Colonic mucosa (tissue), 4 donors: ENCODE measurements at places on chromosomes 11 and 22.

- no peak for DNase-seq
Observed at GRCh38 chr11:23288003-23288783, 427.9 kb upstream of the CCDC179 start.

DNA sequence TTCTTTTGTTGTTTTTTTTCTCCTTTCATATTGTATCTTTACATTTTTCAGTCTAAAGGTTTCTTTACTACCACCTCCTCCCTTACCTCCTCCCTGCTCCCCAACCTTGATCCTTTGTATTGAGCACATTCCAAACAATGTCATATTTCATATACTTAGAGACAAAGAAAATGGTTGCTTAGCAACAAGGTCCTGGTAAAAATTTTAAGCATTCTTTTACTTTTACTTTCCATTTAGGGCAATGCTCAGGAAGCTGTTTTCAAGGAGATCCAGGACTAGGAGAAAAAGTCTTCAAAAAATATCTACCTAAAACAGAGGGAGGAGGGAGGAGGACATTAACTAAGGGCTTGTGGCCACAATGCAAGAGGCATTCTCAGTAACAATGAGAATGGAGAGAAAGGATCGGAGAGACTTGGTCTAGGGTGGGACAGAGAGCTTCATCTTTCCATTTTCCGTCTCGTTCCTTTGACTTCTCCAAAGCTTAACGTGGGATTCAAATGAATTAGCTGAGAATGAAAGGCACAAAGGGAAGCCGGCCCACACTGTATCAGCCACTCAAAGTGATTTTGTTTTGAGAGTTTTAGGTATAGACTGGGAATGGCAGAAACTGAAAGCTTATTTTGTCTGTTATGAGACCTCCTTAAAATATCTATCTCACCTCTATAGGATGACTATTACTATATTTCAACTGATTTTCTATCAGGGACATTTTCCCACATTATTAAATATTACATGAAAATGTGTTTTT lies 455.7 kb downstream of the RAB38 start:
- no peak for DNase-seq

DNA sequence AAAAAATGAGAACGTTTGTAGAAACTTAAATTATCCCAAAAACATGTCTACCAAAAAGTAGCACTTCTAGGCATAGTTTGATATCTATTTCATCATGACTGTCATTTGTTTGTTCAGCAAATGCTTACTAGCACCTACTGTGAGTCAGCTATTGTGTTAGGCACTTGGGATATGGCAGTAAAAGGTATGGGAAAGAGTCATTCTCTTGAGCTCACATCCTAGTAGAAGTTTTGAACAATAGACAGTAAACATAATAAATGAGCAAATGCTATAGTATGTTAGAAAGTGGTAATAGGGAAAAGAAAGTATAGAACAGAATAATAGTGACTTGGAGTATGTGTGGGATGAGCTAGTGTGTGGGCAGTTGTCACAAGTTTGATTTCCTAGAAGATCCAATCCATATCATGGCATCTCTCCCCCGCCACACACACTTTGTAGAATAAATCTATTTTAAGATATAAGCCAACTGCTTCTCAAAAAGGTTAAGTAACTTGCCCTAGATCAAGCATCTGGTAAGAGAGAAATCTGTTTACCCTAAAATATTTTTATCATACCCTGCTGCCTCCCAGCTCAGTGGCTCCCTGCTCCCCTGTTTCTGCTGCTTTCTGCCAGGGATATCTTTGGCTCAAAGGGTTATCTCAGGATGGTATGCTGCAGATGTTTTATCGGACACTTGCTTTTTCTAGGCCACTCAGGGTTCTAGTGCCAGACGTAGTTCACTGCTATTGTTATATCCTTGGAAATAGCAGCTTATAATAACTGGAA lies 129.7 kb downstream of the NCAM1 start:
- no peak for DNase-seq

GRCh38 chr11:122159173-122159721 lies 43.2 kb upstream of the BLID start:
- no peak for DNase-seq

DNA sequence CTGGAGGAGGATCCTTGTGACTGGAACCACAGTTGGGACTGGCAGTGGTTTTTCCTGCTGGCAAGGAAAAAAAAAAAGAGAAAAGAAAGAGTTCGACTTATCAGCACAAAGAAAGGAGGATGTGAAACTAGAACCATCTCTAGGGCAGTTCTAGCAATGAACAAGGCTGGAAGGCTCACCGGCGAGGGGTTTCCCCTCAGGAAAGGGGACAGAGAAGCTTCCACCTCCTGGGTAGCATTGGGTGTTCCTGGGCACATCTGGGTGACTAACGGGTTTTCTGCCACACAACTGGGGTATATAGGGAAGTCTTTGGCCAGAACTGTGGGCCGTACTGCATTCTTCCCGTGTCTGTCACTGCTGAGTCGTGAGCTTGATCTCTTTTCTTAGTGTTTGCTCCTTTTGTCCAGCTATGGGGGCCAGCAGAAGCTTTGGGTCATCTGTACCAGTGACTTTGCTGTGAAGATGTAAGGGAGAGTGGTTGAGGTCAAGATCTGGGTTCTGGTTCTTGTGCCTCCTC lies 109.4 kb upstream of the OR4B1 start:
- DNase-seq = no peak

GRCh38 chr11:34809191-34810106 lies 106.7 kb downstream of the APIP start:
- no peak for DNase-seq

GRCh38 chr11:5011254-5011653 lies 16.6 kb downstream of the OR51L1 start:
- DNase-seq = no peak

- DNase-seq = no peak
Observed at GRCh38 chr11:126339863-126340434, 15.5 kb upstream of the ST3GAL4 start.

DNA sequence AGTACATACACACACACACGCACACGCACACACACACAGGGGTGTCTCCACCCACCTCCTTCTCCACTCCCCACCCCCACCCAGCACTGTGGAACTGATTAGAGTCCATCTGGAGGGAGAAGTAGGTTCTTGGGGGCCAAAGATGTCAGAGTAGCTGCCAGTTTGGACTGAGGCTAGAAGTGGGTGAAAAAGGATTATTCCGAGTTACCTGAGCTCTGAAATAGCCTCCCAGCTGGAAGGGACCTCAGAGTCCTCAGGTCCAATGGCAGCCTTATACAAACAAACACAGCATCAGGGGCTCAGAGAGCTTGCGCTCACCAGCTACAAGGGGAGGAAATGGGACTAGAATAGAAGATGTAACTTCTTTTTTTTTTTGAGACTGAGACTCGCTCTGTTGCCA lies 20.8 kb downstream of the IL10RA start:
- DNase-seq = peak; percentile 11

- no peak for DNase-seq
Observed at GRCh38 chr11:131868629-131869507, 498.5 kb downstream of the NTM start.

DNA sequence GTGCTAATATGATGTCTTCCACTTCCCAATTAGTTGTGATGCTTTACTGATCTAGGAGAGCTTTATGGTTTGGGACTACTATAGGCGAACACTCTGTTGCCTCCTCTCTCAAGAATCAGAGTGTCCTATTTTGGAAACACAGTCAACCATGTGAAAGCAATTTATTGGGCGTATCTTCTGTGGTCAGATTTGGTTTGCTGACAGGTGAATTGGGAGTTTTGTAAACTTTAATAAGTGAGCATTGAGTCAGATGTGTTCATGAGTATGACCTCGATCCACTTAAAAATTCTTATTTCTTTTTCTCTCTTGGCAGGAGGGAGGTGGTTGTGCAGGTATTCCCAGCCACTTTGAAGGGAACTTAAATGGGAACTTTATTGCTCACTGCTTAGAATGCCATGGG lies 4.4 kb downstream of the CAT start:
- DNase-seq = no peak

- no peak for DNase-seq
Observed at GRCh38 chr22:41206719-41207118, 1.6 kb downstream of the L3MBTL2 start.

DNA sequence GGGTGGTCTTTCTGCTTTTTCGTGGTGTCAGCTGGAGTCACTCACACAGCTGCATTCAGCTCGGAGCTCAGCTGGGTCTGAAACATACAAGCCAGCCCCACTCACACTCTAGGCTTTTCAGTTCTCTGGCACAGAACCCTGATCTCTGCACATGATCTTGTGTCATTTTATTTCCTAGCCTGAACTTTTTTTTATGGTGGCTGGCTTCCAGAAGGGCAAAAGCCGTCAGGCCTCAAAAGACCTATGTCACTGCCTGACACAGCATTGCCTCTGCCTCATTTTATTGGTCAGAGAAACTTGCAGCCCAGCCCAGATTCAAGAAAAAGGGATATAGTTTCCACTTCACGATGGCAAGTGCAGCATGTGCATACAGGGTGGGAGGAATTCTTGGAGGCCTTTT lies 117.8 kb downstream of the NTM start:
- no peak for DNase-seq

DNA sequence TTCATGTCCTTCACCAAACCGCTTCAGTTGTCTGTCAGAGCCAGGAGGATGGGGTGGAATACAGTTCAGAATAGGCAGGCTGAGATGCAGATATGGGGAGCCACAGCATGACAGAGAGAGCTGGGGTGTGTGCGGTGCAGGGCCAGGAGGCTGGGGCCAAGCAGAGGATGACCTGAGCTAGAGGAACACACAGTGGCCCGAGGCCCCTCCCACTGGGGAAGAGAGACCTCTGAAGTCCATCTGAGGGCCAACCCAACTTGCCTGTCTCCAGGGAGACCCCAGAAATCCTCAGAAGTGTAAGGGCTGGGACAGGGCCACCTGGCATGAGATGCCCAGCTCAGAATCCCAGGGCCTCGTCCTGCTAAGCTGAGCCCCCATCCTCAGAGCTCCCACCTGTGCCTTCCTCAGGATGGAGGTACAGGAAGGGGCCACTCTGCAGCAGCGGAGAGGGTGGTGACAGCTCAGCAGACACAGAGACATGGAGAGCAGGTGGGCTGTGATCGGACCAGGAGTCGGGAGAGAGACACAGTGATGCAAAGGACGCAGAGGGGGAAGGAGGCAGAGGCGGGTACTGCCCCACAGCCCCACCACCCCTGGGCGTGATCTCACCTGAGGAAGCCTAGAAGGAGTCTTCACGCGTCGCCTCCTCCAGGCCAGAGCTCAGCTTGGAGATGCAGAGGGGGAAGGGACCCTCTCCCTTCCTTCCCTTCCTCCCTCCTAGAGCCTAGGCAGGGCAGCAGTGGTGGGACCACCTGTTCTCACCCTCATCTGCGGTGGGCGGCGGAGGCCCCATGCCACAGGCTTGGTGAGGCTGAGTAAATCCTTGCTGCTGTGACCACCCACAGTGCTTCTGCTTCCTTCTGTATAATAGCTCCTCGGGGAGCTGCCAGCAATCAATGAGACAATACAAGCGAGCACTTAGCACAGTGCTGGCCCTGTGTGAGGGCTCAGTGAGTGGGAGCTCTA lies 9.1 kb upstream of the TUB start:
- no peak for DNase-seq

- no peak for DNase-seq
Observed at GRCh38 chr11:124211321-124211720, 28.2 kb downstream of the OR10D3 start.

DNA sequence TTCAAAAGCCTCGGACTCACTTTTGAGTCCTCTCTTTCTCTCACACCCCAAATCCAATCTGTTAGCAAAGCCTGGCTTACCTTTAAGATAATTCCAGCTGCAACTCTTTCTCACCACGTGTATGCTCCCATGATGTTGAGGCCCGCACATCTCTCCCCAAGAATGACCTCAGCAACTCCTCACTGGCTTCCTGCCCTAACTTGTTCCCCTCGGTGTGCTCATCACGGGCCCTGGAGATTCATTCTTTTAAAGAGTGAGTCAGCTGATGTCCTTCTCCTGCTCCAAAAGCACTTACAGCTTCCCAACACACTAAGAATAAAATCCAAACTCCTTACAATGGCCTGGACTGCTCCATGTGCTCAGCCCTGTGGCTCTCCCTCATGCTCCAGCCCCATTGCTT lies 1041.3 kb downstream of the OPCML start:
- no peak for DNase-seq

GRCh38 chr11:29351301-29351873 lies 665.4 kb downstream of the KCNA4 start:
- DNase-seq = no peak

DNA sequence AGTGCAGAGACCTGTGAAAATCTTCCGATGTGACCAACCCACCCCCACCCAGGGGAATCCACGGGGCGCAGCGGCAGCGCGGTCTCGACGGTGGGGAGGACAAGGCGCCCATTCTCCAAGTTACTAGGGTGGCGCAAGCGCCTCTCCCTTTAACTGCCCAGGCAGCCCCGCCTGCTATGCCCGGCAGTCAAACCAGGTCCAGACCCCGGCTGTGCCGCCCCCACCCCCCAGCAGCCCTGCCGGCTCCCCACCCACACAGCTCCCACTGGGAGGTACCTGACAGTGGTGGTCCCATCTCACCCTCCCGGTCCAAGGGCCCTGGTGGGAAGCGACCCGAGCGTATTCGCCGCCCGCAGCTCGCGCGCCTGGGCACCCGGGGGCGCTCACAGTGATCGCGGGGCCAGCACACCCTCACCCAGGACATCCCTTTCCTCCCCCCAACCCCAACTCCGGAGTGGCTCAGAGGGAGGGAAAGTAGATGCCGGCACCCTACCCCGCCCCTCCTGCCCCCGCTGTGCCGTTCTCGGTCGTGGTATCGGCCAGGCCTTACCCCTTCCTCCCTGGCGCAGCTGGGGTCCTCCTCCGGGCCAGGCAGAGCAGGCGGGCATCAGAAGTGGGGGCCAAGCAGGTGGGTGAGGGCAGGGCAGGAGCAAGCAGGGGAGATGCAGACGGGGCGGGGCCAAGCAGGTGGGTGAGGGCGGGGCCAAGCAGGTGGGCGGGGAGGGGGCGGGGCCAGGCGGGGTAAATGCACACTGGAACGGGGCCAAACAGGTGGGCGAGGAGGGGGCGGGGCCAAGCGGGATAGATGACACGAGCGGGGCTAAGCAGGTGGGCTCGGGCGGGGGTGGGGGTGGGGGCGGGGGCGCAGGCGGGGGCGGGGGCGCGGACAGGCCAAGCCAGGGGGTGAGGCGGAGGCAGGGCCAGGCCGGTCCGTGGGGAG lies at the start of gene TRPM5:
TSS of gene TRPM5 (minus strand) at position 634 of the 940 bp plus-strand sequence. CDS start 21,478 bp downstream, outside the sequence.
- peak; percentile 85 for DNase-seq

- DNase-seq = no peak
Observed at GRCh38 chr11:44266056-44266780, 43.7 kb downstream of the ALX4 start.

- peak; percentile 74 for DNase-seq
Observed at GRCh38 chr11:66080055-66080817, 10.2 kb downstream of the PACS1 start.
